ENCODE measurements at places on chromosomes 1 and 21.

GRCh38 chr21:37372951-37373350 lies 6.4 kb downstream of the DYRK1A start:
- no peak overlapping the region for H3K27ac ChIP-seq
- H3K4me1 ChIP-seq, result peaks cover 84% of the 10 kb centered on the region

- H3K27ac ChIP-seq, result no peak overlapping the region
- no peak overlapping the region for H3K4me3 ChIP-seq
- H3K27me3 ChIP-seq, result peaks cover 28% of the 10 kb centered on the region
Observed at GRCh38 chr1:55716610-55717009, 501.4 kb upstream of the USP24 start.

- no peaks in the 10 kb centered on the region for H3K4me1 ChIP-seq
- H3K27ac ChIP-seq, result no peak overlapping the region
- no peak for DNase-seq
- H3K27me3 ChIP-seq, result peaks cover 57% of the 10 kb centered on the region
- H3K4me3 ChIP-seq, result no peak overlapping the region
Observed at GRCh38 chr1:204868340-204868700, 2.3 kb upstream of the NFASC start.

DNA sequence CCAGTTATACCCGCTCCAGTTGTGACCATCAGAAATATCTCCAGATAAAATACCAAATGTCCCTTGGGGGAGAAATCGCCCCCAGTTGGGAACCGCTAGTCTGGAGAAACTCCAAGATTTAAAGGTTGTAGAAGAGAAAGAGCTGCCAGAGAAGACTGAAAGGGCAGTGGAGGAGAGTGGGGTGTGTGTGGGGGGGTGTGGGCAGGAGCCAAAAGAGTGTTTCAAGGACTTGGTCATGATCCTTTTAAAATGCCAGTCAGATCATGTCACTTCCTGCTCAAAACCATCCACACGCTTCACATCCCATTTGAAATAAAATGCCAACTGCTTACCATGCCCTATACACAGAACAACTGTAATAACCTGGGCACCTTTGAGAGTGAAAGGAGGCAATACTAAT lies 3.4 kb upstream of the HEYL start:
- no peaks in the 10 kb centered on the region for H3K36me3 ChIP-seq
- peaks cover 13% of the 10 kb centered on the region for H3K27me3 ChIP-seq
- DNase-seq, result no peak
- H3K4me3 ChIP-seq, result no peak overlapping the region
- H3K27ac ChIP-seq, result no peak overlapping the region
- no peaks in the 10 kb centered on the region for H3K4me1 ChIP-seq

- peaks cover 33% of the 10 kb centered on the region for H3K36me3 ChIP-seq
- peak overlapping the region; percentile 90 for H3K4me3 ChIP-seq
- H3K27ac ChIP-seq, result peak overlapping the region; percentile 87
- DNase-seq, result peak; percentile 83
- H3K27me3 ChIP-seq, result no peaks in the 10 kb centered on the region
- peaks cover 49% of the 10 kb centered on the region for H3K4me1 ChIP-seq
Observed at GRCh38 chr1:154328318-154329151, 3.2 kb downstream of the ATP8B2 start.

DNA sequence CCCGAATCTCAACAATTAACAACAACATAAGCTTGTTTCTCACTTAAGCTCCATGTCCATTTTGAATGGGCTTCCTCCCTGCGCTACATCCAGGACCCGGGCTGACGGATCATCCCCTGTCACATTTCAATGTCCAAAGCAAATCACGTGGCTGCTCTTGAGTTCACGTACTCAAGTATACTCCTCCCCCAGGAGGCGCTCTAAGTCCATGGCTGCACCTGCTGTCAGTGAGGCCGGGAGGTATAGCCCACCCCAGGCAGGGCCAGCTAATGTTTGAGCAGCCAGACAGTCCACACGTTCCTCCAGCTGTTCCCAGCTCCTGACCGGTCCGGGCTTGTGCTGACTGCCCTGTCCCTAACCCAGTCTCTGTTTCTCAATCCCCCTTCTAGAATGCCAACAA lies 220.8 kb downstream of the SLC35F3 start:
- H3K4me1 ChIP-seq, result no peaks in the 10 kb centered on the region
- DNase-seq, result no peak
- no peak overlapping the region for H3K27ac ChIP-seq
- no peak overlapping the region for H3K4me3 ChIP-seq

GRCh38 chr1:26826261-26827105 lies at the start of gene ZDHHC18:
TSS of gene ZDHHC18 (plus strand) at chr1:26826688. CDS start at chr1:26826805, 117 bp downstream.
- no peaks in the 10 kb centered on the region for H3K27me3 ChIP-seq
- peak within 1 kb of the TSS; percentile 96 for H3K4me3 ChIP-seq
- H3K4me1 ChIP-seq, result peaks cover 43% of the 10 kb centered on the region

DNA sequence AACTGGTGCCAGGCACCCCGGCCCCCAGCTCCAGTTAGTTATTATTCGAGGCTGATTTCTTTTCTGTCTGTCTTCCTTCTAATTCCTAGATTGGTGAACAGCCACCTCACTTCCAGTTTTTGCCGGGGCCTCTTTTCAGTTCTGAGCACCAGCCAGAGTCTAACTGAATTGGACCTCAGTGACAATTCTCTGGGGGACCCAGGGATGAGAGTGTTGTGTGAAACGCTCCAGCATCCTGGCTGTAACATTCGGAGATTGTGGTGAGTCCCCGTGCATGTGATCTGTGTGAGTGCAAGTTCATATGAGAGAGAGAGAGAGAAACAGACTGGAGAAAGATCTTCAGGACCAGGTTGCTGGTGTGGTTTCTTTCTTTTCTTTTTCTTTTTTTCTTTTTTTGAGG lies 13.5 kb downstream of the NLRP3 start:
- no peaks in the 10 kb centered on the region for H3K27me3 ChIP-seq
- peaks cover 10% of the 10 kb centered on the region for H3K4me1 ChIP-seq
- DNase-seq, result no peak

DNA sequence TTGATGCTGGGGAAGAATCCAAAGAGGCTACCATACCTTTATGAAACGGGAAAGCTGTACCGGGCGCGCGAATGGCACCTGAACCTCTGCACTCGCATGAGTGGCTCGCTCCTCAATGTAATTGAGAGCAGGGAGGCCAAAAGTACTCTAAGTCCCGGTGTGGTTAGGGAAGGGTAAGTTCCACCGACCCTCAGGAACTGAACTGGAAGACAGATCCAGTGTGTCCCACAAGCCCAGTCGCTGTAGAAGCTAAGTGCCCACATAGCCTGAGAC lies 1.0 kb downstream of the GATAD2B start:
- H3K4me3 ChIP-seq, result peak overlapping the region; percentile 97
- no peak for DNase-seq
- peaks cover 28% of the 10 kb centered on the region for H3K4me1 ChIP-seq
- H3K27me3 ChIP-seq, result no peaks in the 10 kb centered on the region

DNA sequence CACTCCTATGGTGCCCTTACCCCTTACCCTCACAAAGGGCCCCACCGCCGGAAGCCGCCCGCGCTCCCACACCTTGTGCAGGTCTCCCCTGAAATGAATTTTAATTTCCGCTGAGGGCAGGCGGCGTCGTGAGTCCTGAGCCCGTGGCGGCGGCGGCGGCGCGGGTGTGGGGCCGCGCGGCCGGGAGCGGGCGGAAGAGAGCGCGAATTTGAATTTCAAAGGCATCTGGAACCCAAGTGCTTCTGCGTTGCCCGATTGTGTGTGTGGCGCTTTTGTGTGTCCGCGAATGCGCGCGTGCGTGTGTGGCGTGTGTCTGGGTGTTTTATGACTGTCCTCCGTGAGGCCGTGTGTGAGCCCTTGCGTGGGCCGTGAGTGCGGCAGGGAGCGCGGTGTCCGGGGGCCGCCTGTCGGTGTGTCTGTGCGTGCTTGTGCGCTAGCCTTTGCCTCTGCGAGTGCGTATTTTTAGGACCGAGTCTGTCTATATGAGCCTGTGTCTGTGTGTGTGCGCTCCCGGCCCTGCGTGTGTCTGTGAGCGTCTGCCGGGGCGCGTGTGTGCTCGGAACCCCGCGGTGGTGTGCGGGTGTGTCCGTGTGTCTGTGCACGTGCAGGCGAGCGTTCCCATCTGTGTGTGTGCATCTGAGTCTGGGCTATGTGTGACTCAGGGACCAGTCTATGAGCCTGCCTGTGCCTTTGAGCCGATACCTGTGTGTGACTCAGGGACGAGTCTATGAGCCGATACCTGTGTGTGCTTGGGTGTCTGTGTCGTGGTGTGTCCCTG lies 7.9 kb upstream of the ADGRB2 start:
- H3K36me3 ChIP-seq, result peaks cover 4% of the 10 kb centered on the region
- DNase-seq, result no peak

- no peaks in the 10 kb centered on the region for H3K27me3 ChIP-seq
- H3K36me3 ChIP-seq, result no peaks in the 10 kb centered on the region
- DNase-seq, result no peak
- H3K4me3 ChIP-seq, result no peak overlapping the region
- H3K27ac ChIP-seq, result no peak overlapping the region
Observed at GRCh38 chr1:45883658-45884057, 80.2 kb downstream of the MAST2 start.

- no peak overlapping the region for H3K4me3 ChIP-seq
- H3K36me3 ChIP-seq, result no peaks in the 10 kb centered on the region
- H3K27ac ChIP-seq, result peak overlapping the region; percentile 55
- H3K27me3 ChIP-seq, result no peaks in the 10 kb centered on the region
- DNase-seq, result no peak
Observed at GRCh38 chr1:173555651-173556305, 47.1 kb downstream of the SLC9C2 start.

DNA sequence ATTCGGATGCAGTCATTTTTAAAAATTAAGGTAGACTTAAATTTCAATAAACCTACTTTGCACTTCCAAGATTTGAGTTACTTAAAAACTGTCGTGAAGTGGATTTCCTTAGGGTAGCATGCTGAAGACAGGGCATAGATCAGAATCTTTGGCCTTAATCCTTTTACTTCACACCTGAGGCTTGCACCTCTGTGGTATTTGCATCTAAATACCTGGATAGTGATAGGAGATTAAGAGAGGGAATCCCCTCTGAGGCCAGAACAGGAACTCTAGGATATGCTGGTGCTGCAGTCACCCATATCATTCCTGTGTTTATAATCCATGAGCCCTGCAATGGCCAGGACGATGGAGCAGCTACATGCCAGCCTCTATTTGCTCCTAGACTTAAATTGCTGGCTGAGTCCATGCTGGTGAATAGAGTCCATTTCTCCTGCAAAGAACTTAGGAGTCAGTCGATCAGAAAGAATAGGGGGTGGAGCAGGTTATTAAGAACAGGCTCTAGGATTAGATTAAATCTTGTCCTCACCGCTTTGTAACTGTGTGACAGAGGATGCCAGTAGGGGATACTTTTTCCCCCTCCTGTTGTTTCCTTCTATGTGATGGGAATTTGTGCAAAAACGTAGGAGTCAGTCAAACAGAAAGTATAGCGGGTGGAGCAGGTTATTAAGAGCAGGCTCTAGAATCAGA lies 333.6 kb downstream of the DUSP10 start:
- H3K27ac ChIP-seq, result no peak overlapping the region
- H3K27me3 ChIP-seq, result peaks cover 13% of the 10 kb centered on the region
- H3K4me3 ChIP-seq, result no peak overlapping the region
- no peak for DNase-seq
- H3K36me3 ChIP-seq, result no peaks in the 10 kb centered on the region
- H3K4me1 ChIP-seq, result no peaks in the 10 kb centered on the region

GRCh38 chr1:212479188-212479587 lies 46.5 kb downstream of the NENF start:
- peaks cover 13% of the 10 kb centered on the region for H3K4me1 ChIP-seq
- no peak overlapping the region for H3K27ac ChIP-seq
- no peak for DNase-seq

DNA sequence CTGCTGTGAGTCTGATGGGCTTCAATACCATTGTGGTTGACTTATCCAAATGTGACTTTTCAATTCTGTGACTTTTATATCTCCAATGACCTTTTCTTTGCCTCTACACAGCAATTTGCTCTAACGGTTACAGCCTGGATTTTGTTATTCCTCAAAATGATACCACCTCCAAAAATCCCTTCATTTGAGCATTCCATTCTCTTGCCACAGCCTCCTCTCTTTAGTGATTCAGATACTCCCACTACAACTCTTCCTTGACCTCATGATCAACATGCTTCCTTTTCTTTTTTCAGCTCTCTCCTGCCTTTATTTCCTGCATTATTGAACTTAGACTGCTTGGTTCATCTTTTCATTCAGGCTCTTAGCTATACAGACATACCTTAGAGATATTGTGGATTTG lies 16.6 kb upstream of the IL19 start:
- H3K4me3 ChIP-seq, result no peak overlapping the region
- H3K36me3 ChIP-seq, result no peaks in the 10 kb centered on the region
- no peaks in the 10 kb centered on the region for H3K27me3 ChIP-seq
- H3K4me1 ChIP-seq, result peaks cover 30% of the 10 kb centered on the region
- H3K27ac ChIP-seq, result no peak overlapping the region
- DNase-seq, result no peak

DNA sequence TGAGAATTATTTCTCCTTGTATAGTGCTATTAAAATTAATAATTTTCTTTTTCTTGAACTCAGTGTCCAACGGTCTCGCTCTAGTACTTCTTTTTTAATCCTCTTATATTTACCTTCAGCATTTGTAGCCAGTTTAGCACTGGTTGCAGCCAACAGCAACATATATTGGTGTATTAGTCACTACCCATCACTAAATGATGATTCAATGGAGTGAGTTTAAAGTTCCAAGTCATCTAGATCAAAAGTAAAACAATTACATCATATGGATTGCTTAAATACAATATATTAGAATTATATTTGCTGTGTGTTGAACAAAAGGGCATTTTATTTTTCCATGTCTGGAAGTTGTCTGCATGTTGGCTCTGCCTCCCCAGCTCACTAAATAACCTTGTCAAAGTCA lies 591.8 kb downstream of the ADGRL2 start:
- no peak overlapping the region for H3K27ac ChIP-seq

DNA sequence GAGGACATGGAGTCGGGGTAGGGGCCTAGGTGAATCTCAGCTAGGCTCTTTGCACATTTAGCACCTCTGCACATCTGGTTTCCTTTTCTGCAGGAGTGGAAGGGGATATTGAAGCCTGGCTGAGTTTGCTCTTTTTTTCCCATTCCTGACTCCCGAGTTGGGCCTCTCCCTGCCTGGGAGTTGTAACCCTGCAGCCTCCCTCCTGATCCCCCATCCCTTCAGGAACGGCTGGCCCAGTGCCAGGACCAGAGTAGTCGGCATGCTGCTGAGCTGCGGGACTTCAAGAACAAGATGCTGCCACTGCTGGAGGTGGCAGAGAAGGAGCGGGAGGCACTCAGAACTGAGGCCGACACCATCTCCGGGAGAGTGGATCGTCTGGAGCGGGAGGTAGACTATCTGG lies 836 bp downstream of the OLFML3 start:
- peaks cover 17% of the 10 kb centered on the region for H3K4me1 ChIP-seq
- peaks cover 24% of the 10 kb centered on the region for H3K36me3 ChIP-seq
- no peak overlapping the region for H3K4me3 ChIP-seq
- no peaks in the 10 kb centered on the region for H3K27me3 ChIP-seq
- H3K27ac ChIP-seq, result no peak overlapping the region

Data from effector memory CD8-positive, alpha-beta T cell (primary cell).